Frontal cortex (tissue), 4 donors: ENCODE measurements at places on chromosomes 3 and 15.

- no peak for DNase-seq
Measured at GRCh38 chr3:11580645-11581044, 63.1 kb downstream of the VGLL4 start.

DNA sequence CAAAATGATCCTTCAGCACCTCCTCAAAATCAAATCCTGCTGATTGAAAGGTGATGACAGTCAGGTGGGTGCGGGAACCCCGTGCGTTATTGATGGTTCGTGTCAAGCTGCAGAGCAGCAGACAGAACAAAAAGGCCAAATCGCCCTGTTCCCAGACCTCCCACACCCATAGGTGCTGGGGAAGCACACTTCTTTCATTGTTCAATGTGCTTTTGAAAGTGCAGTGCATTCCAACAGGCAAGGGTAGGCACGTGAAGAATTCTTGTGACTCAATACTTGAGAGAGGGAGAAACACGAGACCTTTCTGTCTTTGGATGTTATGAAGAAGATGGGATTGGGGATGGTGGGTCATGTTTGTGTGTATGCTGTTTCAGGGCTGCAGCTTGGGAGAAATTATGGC is 514.0 kb downstream of the MCTP2 start:
- DNase-seq: no peak

DNA sequence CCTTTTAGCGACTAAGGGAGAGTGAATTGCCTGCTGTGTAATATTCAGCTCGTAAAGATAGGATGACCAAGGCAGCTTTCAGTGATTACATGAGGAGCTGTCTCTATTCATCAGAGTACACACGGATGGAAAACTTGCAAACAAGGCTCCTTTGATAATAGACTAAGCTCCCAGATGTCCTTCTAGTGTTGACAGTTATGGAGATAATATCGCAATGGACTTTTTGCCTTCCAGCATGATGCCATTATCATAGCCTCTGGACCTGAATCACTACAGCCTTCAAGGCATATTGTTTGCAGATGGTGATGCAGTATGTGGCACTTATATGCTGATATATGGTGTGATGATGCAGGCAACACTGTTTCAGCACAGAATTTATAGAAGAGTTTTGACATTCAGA is 93.9 kb downstream of the ECT2 start:
- no peak for DNase-seq

DNA sequence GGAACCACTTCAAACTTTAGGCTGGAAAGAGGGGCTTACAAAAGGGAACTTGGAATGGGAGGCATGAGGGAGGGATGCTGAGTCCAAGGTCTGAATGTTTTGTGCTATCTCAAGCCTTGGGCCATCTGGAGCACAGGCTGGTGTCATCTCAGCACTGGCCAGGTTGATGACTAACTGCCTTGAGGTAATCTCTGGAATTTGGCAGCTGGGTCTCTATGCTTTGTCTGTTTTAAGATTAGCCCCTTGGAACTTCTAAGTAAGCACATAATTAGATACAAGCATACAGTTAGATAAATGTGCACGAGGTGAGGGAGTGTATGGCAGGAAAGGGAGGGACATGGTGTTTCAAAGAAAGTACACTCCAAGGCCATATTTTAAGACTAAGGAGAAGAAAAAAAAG is 252.4 kb upstream of the CCDC54 start:
- no peak for DNase-seq

- DNase-seq: no peak
Measured at GRCh38 chr15:69508659-69509058, 56.0 kb downstream of the RPLP1 start.

- no peak for DNase-seq
Measured at GRCh38 chr3:27596334-27596841, 112.2 kb upstream of the SLC4A7 start.

- no peak for DNase-seq
Measured at GRCh38 chr15:52066842-52067544, 45.6 kb downstream of the BCL2L10 start.

- no peak for DNase-seq
Measured at GRCh38 chr3:128307781-128308469, 154.6 kb downstream of the EEFSEC start.
